ENCODE measurements at places on chromosomes 16 and 17.

- DNase-seq: no peak
These were observed 1469.8 kb downstream of the CDH11 start for GRCh38 chr16:63652091-63652490.

DNA sequence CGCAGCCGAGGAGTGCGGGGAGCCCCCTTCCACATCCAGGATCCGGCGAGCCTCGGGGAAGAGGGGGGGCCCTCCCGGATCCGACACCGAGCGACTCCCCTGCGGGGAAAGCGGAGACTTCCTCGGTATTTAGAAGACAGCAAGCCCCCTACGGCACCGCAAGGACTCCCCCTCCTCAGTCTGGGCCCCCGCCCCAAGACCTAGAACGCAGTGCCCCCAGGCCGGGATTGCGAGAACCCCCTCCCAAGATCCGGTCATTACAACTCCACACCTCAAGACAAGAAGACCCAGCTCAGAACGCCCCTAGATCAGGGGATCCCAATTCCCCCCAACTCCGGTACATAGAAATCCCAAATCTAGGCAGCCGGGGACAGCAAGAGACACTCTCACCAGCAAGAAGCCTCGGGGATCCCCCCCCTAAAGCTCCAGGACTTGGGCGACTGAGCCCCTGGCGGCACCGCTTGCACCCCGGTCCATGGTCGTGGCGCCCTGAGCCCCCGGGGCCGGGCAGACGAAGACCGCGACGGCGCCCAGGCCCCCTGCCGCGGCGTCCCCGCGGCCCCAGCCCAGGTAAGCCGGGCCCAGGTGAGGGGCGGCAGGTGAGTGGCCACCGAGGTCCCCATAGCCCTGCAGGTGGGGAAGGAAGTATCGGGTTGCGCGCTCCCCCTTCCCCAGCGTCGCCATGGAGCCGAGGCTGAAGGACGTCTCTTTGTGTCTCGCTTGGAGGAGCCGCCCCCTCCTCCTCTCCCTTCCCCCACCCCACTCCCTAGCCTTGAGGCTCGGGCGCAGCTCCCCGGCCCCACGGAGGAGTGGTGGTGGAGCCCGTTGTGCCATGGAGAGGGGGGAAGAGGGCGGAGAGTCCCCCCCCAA lies 641 bp downstream of the SBK1 start:
- no peak for DNase-seq

GRCh38 chr17:32755045-32755805 lies 121.7 kb downstream of the MYO1D start:
- peak; percentile 5 for DNase-seq

DNA sequence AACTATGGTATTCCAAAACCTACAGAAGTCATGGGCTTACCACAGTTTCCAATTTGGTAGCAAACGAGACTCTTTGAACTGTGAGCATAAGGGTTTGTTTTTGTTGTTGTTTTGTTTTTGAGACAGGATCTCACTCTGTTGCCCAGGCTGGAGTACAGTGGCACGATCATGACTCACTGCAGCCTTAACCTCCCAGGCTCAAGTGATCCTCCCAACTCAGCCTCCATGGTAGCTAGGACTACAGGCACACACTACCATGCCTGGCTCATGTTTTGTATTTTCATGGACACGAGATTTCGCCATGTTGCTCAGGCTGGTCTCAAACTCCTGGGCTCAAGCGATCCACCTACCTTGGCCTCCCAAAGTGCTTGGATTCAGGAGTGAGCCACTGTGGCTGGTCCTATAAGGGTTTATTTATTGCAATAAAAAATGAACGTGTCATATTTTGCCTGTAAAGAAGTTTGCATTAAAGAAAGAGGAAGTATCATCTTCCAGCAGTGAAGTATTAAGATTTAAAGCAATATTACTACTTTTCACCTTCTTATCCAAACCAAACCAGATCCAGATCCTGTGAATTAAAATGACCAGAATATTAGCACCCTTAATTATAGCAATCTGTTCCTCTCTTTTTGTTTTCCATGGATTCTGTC lies 37.2 kb downstream of the KCNJ2 start:
- no peak for DNase-seq

DNA sequence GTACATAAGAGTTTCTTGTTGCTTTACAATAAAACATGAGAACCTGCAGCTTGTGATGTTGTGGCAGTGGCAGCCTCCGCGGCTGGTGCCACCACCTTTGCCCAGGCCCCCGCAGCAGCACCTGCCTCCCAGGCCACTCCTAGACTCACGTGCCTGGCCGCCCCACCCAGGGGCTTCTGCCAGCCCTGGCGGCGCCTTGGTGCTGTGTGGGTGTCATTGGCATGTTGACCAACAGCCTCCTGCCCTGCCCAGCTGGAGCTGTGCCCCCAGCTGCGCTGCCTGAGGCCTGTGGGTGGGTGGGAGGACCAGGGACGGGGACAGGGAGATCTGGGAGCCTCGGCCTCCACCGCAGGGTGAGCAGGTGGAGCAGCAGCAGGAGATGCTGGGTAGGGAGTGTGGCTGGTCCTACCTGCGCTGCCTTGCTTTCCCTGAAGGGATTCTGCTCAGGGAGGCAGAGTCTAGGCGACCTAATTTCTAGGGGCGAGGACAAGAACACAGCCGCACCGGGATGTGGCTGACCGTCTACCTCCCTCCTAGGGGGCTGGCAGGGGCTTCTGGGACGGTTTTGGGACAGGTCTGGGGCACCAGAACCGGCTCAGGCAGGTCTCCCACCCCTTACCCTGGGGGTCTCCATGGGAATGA lies 428 bp upstream of the DNASE1L2 start:
- no peak for DNase-seq

DNA sequence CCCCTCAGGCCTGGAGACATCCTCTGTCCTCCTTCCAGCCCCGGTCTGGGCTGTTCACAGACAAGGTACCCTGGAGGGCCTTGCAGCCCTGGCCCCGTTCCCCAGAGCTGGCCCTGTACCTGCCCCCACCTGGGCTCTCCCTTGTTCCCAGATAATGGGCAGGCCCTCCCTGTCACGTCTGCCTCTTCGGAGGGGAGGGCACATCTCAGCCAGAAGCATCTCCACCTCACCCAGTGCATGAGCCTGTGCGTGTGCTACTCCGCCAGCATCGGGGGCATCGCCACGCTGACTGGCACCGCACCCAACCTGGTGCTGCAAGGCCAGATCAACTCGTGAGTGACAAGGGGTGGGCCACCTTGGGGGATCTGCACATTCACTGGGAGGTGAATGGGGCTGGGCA lies 14.9 kb upstream of the FOXN1 start:
- no peak for DNase-seq

- no peak for DNase-seq
These were observed 26.1 kb upstream of the ABCA8 start for GRCh38 chr17:68981288-68981687.

- no peak for DNase-seq
These were observed 87.8 kb downstream of the MARCHF10 start for GRCh38 chr17:62720126-62720850.

GRCh38 chr16:23491490-23492391 lies 18.6 kb downstream of the GGA2 start:
- DNase-seq: no peak

Data from effector memory CD8-positive, alpha-beta T cell (primary cell).